ENCODE measurements at places on chromosomes 1 and 21.

DNA sequence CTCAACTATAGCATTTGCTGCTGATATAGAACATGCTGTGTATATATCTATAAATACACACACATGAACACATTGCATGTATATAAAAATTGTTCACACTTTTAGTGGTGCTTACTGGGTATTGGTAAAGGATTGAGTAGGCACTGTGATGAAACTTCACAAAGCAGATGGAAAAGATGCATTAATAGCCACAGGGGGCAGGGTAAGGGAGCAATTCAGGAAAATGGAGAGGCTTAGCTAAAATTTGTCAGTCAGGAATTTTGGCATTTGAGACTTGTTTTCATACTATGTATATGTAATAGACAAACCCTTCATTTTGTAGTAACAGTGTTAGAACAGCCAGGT is 633 bp upstream of the PPFIA4 start:
- peak; percentile 55 for DNase-seq

DNA sequence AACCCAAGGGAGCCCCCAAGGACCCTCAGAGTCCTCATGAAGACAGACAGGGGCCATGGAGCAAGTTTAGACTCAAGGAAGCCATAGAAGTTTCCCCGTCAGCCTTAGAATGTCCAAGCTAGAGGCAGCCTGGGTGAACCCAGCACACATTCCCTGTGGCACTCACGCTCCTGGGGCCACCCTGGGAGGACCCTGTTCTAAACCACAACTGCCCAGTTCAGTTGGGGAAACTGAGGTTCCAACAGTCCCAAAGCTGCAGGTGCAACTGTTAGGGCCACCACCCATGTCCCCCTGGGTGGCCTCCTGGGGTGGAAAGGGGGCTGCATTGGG is 9.3 kb downstream of the WNT3A start:
- DNase-seq, result no peak

- no peak for DNase-seq
Measured at GRCh38 chr1:225886159-225887029, 2.6 kb downstream of the LEFTY1 start.

- DNase-seq, result no peak
Measured at GRCh38 chr1:246213036-246213435, 294.0 kb downstream of the SMYD3 start.

DNA sequence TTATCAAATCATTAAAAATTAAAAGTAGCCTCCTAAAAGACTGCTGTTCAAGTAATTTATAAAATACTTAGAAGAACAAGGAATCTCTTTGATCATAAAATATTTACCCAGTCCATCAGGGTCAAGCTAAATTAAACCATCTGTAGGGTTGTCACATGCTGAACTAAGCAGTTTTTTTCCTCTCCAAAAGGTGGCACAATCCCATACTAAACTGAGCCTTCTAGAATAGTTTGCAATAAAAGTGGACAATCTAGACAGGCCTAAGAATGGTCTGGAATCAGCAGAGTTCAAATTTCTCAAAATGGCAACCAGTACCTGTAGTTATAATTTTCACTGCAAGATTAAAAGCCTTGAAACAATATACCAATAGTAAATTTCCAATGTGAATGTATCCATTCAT is 194.8 kb downstream of the EIF4G3 start:
- no peak for DNase-seq

- no peak for DNase-seq
Measured at GRCh38 chr1:15485636-15486035, 9.7 kb downstream of the CELA2B start.

GRCh38 chr1:214018386-214019268 is 30.9 kb downstream of the PROX1 start:
- no peak for DNase-seq

- no peak for DNase-seq
Measured at GRCh38 chr1:52240592-52241210, 98.8 kb downstream of the ZFYVE9 start.

- no peak for DNase-seq
Measured at GRCh38 chr1:212760126-212760823, 31.3 kb downstream of the NSL1 start.

GRCh38 chr1:11741482-11741881 is 5.5 kb downstream of the AGTRAP start:
- DNase-seq, result no peak

- DNase-seq, result peak; percentile 79
Measured at GRCh38 chr1:156489166-156489934, 11.2 kb downstream of the MEF2D start.

DNA sequence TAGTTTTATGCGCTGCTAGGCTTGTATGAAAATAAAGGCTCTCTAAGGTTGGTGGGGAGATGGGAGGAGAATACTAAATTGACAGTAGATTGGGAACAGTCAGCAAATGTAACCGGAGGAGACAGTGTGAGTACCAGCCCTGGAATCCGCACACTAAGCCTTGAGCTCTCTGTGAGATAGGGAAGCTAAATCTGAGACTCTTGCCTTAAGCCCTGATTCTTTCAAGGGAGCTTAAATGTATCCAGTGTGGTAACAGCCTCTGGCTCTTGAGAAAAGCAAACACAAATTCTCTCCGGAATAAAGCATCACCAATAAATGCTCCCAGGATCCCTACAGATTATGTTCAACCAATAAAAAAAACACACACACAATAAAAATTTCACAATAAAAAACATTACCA is 33.0 kb upstream of the PDPN start:
- no peak for DNase-seq

DNA sequence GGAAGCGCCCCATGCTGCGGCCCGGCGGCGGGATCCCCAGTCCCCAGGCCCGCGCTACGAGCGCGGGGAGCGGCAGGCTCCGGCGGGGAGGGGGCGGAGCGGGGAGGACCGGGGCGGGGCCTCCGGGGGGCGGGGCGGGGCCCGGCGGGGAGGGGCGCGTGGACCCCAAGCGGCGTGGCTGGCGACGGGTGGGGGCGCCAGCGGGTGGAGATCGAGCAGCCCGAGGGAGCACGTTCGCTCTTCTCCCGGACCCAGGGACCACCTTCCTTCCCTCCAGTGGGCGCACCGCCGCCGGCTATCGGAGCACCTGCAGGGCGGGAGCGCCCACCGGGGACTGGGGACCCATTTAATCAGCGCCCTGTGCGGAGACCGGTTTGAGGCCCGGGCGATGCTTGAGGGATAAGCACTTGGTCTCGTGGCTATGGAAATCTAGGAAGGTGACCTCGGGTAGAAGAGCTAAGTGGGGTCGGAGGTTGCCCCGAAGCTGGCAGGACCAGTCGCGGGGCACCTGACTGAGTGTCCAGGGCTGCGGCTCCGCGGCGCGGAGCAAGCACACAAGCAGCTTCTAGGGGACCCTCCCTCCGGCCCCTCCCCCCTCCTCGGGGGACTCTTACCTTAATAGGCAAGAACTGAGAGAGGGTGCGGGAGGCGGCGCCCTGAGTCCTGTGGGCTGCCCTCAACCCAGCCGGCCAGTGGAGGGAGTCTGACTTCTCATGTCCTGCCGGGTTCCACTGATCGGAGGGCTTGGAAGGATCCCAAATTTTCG is at the start of gene TSPAN2:
TSPAN2 (minus strand) TSS at position 84 of the 766 bp plus-strand sequence; CDS start at position 13, 71 bp downstream.
- peak; percentile 63 for DNase-seq

- no peak for DNase-seq
Measured at GRCh38 chr21:33458861-33459260, 20.9 kb downstream of the TMEM50B start.

DNA sequence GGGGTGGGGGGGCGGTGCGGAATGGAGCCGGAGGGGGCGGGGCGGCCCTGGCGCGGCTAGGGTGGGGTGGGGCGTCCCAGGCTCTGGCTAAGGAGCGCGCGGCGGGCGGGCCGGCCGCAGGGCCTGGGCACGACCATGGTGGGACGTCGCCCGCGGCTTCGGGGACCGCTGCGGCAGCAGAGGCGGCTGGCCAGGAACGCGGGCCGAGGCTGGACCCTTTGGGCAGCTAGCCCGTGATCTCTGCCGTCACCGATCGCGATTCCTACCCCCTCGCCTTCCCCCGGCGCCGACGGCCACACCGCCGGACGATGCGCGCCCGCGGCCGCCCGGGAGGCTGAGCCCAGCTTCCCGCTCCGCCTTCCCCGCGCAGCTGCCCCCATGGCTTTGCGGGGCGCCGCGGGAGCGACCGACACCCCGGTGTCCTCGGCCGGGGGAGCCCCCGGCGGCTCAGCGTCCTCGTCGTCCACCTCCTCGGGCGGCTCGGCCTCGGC is at the start of gene MAP3K21:
MAP3K21 (plus strand) TSS at position 74 of the 491 bp plus-strand sequence; CDS start at position 379, 305 bp downstream.
- DNase-seq, result no peak

DNA sequence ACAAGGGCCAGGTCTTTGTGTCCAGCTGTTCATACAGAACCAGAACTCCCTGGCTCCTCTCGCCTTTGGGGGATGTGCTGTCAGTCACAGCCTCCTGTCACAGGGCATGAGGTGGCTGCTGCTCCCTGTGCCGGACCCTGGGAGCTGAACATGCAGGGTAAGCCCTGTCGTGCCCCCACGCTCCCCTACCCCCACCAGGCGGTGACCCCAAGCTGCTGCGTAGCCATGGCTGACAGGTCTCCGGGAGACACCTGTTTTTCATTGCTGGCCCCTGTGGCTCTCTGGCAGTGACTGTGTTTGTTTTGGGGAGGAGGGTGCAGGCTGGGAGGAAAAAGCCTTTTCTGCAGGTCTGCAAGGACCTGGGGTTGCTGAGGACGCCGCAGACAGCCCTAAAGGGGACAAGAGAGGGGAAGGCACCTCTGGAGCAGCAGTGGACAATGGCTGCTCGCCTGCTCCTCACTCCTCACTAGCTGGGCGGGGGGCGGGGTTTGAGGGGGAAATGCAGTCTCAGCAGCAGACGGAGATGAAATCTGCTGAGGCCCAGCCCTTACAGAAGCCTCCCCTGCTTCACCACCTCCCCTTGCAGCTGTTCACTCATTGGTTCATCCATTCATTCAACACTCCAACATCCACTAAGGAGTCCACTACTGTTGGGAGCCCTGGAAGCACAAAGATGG is 81.4 kb downstream of the TRABD2B start:
- DNase-seq, result no peak

GRCh38 chr1:162982364-162982763 is 86.8 kb upstream of the RGS4 start:
- DNase-seq, result no peak

GRCh38 chr1:32759521-32759981 is 57.0 kb upstream of the SYNC start:
- DNase-seq, result no peak
